Right cardiac atrium (tissue), 5 donors: ENCODE measurements at places on chromosomes 12 and 14. TPM values are rescaled to one million over a fixed set of nuclear protein-coding genes. Genes with fewer than 3 reads are reported as not detected.

C12orf50 gene
- not detected for polyA plus RNA-seq

MANSC4 gene
- not detected for polyA plus RNA-seq

FBXO21 gene
- 13.3 TPM for polyA plus RNA-seq

RIC8B gene
- polyA plus RNA-seq = 9.0 TPM

PKP2 gene
- 84.6 TPM for polyA plus RNA-seq

JKAMP gene
- polyA plus RNA-seq = 28.0 TPM

MIP gene
- polyA plus RNA-seq = 0.14 TPM
